ENCODE measurements at places on chromosomes 4 and X.

GRCh38 chrX:24676403-24677024 is 17.2 kb upstream of the POLA1 start:
- DNase-seq, result no peak

DNA sequence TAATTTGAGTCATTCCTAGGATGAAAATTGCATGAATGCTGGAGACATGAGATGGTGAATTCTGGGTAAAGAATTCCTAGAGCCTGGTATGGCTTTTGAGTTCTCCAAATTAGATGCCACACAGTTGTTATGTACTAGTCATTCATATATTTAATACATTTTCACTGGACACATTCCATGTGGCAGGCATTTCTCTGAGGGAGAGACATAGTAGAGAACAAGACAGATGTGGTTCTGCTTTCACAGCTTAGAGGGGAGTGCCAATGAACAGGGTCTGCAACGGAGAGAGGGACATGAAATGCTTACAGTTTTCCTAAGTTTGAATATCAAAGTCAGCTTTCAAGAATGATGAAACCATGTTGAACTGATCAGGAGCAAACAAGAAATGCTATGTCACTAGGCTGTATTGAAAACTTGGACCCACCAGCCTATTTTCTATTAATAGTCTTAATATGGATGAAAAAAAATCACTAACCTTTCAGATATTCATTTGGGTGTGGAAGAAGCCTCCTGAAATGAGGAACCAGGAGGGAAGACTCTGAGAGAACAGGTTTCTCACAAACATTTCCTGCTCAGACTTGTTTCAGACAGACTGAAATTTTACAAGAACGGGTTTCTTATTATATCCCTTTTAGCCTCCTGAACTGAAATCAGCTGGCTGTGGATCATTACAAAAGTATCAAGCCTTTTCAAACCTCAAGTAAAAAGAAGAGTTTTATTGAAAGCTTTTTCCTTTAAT is 276.0 kb upstream of the TET2 start:
- no peak for DNase-seq

GRCh38 chrX:69015564-69016292 is 149.5 kb downstream of the PJA1 start:
- no peak for DNase-seq

GRCh38 chrX:40784516-40785151 is 49.3 kb upstream of the MED14 start:
- no peak for DNase-seq

- no peak for DNase-seq
Observed at GRCh38 chrX:33741807-33742206, 390.3 kb downstream of the FAM47A start.

DNA sequence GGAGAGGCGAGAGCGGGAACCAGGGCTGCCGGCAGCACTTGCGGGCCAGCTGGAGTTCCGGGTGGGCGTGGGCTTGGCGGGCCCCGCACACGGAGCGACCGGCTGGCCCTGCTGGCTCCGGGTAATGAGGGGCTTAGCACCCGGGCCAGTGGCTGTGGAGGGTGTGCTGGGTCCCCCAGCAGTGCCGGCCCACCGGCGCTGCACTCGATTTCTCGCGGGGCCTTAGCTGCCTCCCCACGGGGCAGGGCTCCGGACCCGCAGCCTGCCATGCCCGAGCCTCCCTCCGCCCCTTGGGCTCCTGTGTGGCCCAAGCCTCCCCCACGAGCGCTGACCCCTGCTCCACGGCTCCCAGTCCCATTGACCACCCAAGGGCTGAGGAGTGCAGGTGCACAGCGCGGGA is 25.2 kb upstream of the KIT start:
- no peak for DNase-seq

DNA sequence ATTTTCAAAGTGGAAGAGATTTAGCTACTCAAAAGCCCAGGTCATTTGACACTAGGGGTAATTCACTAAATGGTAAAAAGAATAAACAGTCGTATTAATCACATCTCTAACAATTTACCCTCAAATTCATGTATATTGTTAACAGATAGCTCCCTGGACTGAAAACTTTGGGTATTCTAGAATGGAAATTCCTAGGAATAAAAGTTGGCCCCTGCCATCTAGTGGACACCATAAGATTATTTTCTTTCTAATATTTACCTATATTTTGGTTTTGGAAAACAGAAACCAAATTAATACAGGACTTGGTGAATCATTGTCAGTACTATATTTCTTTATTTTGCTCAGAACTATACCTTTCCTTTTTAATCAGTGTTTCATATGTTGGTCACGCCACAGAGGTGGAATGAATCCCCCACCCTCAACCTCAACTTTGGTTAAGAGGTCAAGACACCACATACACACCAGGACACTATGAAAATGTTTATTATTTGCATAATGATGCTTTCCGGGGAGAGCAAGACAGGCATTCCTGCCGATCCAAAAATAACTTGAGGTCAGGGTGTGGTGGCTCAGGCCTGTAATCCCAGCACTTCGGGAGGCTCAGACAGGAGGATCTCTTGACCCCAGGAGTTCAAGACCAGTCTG is 96.2 kb upstream of the APOOL start:
- no peak for DNase-seq

- DNase-seq, result no peak
Observed at GRCh38 chrX:44306356-44306755, 37.1 kb downstream of the EFHC2 start.

GRCh38 chrX:70172221-70172620 is 5.1 kb upstream of the DGAT2L6 start:
- DNase-seq, result no peak

DNA sequence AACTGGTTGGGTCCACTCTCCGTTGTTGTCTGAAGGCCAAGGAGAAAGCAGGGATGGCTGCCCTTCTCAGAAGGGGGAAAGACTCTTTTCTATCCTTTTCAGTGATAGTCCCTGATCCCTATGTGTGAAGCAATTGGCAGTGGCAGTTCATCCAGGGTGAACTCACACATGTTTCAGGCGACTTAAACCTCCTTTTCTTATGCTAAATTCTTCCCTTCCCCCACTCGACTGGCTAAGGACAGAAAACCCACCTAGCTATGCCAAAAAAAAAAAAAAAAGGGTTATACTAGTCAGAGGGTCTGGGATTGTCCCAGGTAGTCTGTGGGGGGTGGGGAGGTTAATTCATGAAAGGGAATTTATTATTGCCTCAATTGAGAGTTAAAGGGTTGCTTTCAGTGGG is 12.2 kb upstream of the ZNF280C start:
- DNase-seq, result no peak

GRCh38 chr4:25358515-25359275 is 18.4 kb upstream of the ANAPC4 start:
- DNase-seq, result no peak

- DNase-seq, result no peak
Observed at GRCh38 chrX:106987488-106987887, 12.5 kb downstream of the MORC4 start.

Data from NCI-H1694 (cell line).